SK-N-DZ (cell line): ENCODE measurements at places on chromosomes 11 and 22.

GRCh38 chr22:44293876-44294275, 18.9 kb downstream of the SHISAL1 start:
- DNase-seq, result no peak

DNA sequence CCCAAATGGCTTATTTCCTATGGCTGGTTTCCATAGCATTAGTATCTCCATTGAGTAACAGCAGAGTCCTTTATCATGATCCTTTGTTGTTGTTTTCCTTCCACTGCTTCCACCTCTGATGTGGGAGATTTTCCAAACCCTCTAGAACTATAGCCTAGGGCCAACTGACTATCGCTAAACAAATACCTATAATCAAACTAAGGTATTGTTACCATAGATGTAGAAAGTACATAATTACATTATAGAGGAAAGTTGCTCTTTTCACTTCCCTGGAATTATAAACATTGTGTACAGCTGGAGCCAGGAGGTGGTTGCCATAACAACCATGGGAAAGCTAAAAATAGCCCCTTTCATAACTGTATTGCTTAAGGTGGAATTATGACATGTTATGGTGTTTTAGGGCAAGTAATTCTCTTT, 47.0 kb upstream of the ALKBH3 start:
- DNase-seq, result no peak

DNA sequence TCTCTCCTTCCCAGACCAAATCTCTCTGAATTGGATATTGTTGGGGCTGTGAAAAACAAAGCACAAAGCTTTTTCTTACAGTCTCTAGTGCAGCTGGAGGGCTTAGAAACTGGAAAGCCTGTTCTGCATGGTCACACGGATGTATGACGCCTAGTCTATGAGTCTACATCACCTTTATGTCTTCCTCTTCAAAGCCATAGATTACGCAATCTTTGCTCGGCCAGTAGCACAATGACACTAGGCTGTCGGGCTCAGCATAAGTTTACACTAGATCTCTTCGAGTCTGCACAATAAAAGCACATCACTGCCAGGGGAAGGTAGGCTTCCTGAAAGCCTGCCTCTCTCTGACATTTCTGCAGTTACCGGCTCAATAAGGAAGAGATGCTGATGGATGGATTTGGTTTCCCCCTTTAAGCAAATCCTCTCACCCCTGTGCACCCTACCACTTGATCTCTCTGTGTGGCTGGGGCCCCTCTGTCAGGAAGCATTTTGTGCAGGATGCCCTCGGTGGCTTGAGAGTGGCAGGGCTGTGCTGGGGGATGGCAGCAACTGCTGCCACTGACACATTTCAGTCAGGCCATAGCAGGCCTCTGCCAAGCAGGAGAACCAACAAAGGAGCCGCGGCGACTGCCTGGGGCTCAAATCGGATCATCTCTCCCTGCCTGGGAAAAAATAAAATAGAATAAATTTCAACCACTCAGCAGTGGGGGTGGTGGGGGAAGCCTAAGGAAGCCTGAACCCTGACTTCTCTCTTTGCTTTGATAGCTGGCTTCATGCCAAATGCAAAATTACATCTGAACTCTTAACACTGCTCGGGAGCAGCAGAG, 1272.8 kb downstream of the LRRC4C start:
- DNase-seq, result peak; percentile 41

DNA sequence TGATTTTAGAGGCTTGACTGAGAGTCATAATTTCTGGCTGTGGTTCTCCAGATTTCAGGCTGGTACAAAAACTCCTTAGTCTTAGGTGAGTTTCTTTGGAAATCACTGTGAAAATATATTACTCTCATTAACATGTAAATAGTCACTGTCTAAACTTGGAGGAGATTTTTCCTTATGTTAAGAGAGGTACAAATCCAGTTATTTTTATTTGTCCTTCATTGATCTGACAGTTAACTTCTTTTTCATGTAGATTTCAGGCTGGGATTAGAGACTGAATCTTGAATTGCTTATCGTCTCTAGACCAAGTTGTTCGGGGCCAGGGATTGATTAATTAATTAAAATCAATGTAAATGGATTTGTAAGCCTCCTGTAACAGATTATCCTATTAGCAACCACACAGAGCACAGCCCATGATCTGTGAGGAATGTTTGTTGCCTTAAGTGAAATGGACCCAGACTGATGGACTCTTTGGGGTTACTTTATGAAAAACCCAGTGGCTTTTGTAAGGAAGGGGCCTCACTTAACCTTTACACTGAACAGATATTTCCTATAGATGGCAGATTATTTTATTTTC, 21.1 kb downstream of the TEAD1 start:
- DNase-seq, result no peak

GRCh38 chr22:45083659-45084305, 74.0 kb upstream of the PHF21B start:
- no peak for DNase-seq

GRCh38 chr11:120186774-120187591, 23.8 kb upstream of the OAF start:
- DNase-seq, result no peak

- DNase-seq, result no peak
Measured at GRCh38 chr11:127362754-127363308, 362.3 kb upstream of the KIRREL3 start.

- DNase-seq, result no peak
Measured at GRCh38 chr11:134921938-134922337, 509.9 kb upstream of the B3GAT1 start.
